Ovary (tissue), 10 donors: ENCODE measurements at places on chromosomes 6 and 20. TPM values are rescaled to one million over a fixed set of nuclear protein-coding genes. Genes with fewer than 3 reads are reported as not detected.
A peak's percentile ranks its signal among the peaks of the same experiment; 100 is the strongest.

IL17A gene
- polyA plus RNA-seq = not detected

E2F1 gene
- 4.1 TPM for polyA plus RNA-seq

GRCh38 chr6:40778918-40779317 lies 191.8 kb upstream of the LRFN2 start:
- DNase-seq = no peak
- no peaks in the 10 kb centered on the region for H3K4me1 ChIP-seq
- H3K27me3 ChIP-seq = no peaks in the 10 kb centered on the region
- no peak overlapping the region for H3K27ac ChIP-seq
- no peaks in the 10 kb centered on the region for H3K36me3 ChIP-seq

DNA sequence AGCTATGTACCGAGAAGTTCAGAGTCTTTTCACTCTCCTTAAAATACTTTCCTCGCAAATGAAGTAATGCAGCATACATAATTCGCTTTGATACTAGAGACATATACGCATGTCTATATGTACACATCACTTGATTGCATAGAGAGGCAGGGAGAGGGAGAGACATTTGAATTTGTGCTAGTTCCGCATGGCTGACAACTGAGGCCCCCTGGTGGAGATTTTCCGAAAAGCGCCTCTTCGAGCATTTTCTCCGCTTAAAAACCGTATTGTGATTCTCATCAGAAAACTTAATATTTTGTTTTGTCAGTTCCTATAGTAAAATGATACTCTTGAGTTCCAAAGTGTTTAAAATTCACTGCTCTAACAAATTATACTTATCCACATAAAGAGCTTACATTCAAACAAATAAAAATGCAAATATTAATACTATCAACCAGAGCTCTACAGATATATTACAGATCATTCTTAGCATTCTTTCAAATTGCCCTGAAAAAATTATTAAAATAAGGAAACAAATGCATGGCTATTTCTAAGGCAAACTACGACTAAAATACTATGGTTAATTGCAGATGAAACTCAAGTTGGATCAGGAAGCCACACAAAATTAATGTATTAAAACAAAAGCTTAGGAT lies 637 bp downstream of the MYLK4 start:
- H3K36me3 ChIP-seq = no peaks in the 10 kb centered on the region
- no peak overlapping the region for H3K27ac ChIP-seq
- peak; percentile 69 for DNase-seq
- H3K4me1 ChIP-seq = no peaks in the 10 kb centered on the region
- no peaks in the 10 kb centered on the region for H3K27me3 ChIP-seq
- H3K4me3 ChIP-seq = no peak overlapping the region

- no peaks in the 10 kb centered on the region for H3K27me3 ChIP-seq
- no peak overlapping the region for H3K27ac ChIP-seq
- H3K36me3 ChIP-seq = no peaks in the 10 kb centered on the region
- no peak for DNase-seq
- peaks cover 3% of the 10 kb centered on the region for H3K4me1 ChIP-seq
Measured at GRCh38 chr6:143063631-143064030, 2.9 kb downstream of the AIG1 start.
